ENCODE measurements at places on chromosomes 6 and 20.

DNA sequence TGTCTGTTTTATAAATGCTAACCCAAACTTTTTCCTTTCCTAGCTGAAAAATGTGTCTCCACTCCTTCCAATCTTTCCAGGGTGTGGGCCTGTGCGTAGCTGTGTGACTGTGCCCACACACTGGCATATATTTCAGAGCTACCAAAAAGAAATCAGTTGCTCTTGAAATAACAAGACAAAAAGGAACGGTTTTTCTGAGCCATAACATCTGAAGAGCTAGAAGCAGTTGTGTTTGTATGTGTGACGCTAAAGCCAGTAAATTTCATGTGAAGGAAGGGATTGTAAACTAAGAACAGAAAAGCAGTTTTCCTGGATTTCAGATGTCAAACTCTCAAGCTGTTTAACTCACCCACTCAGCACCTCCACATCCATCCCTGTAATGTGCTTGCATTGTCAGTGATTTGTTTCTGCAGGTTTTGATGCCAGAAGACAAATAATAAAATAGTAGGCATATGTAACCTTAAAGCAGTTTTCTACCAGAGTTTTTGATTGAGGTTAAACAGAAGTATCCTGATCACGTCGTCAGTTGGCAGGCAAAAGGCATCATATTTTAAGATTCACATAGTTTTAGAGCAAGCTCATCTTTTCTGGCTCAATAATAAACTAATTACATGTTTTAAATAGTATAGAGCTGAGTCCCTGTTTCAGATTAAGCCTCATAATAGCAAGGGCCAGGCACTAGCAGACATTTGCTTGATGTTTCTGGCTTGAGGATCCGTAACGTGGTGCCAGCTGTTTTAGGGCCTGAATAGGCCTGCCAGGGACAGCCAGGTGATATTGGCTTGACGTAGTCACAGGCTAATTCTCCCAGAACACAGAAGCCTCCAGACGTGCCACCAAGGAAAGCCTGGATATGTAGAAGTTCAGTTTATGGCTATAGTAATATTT is 90.9 kb downstream of the FOXO3 start:
- DNase-seq: no peak

GRCh38 chr20:24050119-24050518 is 61.5 kb upstream of the GGTLC1 start:
- no peak for DNase-seq

- DNase-seq: no peak
These were observed 21.4 kb downstream of the SUN5 start for GRCh38 chr20:32982617-32983458.

DNA sequence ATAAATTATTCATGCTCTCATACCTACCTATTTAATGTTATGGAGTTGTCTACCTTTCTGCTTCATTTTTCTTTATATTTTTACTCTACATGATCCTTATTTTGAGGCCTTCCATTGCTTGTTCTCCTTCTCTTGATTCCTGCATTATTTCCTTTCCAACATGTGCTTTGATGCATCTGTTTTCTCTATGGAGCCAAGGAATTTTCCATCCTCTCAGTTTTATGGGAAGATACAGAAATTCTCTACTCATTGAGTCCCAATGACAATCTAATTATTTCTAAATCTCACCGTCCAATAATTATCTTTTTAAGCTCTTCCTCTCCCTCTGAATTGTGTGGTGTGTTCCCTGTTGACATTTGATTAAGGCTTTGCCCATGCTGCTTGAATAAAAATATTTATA is 136.0 kb downstream of the PACRG start:
- DNase-seq: no peak

- peak; percentile 24 for DNase-seq
These were observed 68.8 kb downstream of the CDC5L start for GRCh38 chr6:44456070-44456965.

DNA sequence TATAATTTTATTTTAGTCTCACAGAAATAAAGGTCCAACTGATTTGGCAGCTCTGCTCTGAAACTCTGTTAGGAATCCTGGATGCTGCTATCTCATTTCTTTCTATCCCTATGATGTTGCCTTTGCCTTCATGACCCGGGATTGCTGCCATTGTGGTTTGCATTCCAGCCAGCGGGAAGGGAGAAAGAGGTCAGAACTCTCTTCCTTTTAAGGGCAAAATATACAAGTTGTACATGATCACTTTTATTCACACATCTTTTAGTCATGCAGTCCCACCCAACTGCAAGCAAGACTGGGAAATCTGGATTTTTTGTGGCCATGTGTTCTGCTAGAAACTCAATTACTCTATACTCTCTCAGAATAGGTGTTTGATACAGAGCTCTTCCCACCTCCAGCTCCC is 263.1 kb upstream of the ZFP64 start:
- no peak for DNase-seq

All from CD4-positive, alpha-beta T cell (primary cell).